ENCODE measurements at places on chromosomes 1 and 21. TPM values are rescaled to one million over a fixed set of nuclear protein-coding genes. Genes with fewer than 3 reads are reported as not detected.

GRCh38 chr21:38337793-38338192 lies 81.0 kb downstream of the KCNJ15 start:
- DNase-seq: no peak

DNA sequence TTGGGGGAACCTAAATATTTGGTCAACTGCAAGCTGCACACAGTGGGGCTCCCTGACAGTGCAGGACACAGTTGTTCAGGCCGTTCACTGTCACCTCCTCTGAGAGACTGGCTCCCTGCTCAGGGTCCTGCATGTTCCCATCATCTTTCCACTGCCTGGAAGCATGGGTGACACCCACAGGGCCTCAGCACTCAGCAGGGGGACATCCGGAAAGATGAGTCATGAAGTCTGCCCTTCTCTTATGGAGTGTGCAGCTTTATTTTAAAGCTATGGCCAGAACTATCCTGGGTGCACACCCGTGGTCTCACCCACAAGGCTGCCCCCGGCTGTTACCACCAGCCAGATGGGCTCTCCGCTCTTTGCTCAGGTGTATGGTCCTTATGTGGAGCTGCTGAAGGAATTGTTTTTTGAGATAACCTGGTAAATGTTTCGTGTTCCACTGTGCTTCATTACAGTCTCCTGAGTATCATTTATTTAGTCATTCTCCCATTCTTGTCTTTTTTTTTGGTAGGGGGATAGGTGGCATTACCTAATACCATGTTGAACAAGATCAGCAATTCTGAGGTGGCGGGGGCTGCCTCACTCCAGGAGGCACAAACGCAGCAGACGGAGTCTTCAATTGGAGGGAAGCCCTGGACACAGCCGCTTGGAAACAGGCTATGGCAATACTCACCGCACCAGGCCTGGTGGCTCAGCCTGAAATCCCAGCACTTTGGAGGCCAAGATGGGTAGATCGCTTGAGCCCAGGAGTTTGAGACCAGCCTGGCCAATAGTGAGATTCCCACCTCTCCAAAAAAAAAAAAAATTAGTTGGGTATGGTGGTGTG lies 14.3 kb downstream of the TRIM11 start:
- no peak for DNase-seq

DNA sequence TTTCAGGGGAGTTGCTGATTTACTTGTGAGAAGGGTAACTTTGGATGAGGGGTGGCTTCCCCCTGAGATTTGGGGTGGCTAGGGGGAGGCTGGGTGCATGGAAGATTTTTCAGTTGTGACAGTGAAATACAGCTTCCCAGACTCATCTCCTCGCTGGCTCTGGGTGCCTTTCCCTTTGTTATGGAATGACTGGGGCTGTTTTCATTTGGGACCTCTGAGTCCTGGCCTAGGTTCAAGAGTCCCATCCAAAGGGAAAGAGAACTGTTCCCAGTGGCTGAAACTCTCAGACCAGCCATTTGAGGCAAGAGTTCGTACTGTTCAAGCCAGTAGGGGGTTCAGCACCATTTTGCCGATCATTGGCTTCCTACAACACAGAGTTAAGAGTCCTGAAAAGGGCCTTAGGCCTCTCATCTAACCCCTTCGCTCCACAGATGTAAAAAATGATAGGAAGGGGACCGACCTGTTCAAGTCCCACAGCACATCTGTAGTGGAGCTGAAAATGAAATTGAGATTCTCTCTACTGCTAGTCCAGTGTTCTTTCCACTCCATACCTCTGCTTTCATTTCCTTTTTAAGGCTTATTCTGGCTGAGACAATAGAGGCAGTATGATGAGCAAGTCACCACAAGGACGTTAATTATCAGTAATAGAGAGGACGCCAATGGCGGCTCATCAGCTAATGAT lies 958 bp downstream of the DDR2 start:
- peak; percentile 13 for DNase-seq

DNA sequence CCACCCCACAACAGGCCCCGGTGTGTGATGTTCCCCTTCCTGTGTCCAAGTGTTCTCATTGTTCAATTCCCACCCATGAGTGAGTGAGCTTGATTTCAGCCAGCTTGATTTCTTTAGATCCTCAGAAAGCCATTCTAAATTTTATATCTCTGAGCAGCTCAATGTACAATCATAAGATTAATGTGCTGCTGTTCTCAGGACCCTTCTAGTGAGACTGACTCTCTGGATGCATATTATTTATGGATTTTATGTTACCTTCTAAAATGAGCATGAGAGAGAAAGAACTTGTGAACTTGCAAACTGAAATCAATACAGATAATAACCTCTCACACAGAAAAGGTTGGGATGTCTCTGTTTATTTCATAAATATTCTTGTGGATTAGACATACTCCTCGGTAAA lies 1133.5 kb upstream of the TMPRSS15 start:
- DNase-seq: no peak

- DNase-seq: peak; percentile 43
Measured at GRCh38 chr1:65691152-65691900, 101.4 kb upstream of the PDE4B start.

DNA sequence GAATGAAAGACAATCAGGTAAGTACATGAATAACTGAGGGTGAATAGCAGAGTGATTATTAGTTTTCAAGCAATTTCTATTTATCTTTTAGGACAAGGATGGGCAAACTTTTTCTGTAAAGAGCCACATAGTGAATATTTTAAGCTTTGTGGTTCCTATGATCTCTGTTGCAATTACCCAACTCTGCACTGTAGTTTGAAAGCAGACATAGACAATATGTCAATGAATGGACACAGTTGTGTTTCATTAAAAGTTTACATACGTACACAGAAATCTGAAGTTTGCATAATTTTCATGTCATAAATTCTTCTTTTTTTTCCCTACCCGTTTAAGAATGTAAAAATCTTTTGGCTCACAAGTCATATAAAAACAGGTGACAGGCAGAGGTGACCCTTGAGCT lies 71.4 kb downstream of the ZNF281 start:
- no peak for DNase-seq

DNA sequence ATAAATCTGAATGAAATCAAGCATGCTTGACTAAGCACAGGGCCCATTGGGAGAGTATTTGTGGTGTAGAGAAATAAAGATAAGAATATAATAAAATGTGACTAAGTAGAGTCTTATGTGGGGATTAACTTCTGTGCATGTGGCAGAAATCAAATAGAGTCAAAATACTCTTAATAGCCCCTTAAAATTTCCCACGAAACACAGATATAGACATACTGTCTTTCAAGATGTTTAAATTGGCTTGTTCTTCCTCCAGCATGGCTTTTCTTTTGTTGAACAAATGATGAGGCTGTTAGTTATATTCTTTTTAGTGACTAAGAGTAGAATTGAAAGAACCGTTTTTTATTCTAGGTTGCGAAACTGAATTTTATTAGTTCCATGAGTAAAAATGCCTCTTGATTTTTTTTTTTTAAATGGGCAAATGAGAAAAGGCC lies 112.3 kb downstream of the RPS6KC1 start:
- DNase-seq: no peak

DNA sequence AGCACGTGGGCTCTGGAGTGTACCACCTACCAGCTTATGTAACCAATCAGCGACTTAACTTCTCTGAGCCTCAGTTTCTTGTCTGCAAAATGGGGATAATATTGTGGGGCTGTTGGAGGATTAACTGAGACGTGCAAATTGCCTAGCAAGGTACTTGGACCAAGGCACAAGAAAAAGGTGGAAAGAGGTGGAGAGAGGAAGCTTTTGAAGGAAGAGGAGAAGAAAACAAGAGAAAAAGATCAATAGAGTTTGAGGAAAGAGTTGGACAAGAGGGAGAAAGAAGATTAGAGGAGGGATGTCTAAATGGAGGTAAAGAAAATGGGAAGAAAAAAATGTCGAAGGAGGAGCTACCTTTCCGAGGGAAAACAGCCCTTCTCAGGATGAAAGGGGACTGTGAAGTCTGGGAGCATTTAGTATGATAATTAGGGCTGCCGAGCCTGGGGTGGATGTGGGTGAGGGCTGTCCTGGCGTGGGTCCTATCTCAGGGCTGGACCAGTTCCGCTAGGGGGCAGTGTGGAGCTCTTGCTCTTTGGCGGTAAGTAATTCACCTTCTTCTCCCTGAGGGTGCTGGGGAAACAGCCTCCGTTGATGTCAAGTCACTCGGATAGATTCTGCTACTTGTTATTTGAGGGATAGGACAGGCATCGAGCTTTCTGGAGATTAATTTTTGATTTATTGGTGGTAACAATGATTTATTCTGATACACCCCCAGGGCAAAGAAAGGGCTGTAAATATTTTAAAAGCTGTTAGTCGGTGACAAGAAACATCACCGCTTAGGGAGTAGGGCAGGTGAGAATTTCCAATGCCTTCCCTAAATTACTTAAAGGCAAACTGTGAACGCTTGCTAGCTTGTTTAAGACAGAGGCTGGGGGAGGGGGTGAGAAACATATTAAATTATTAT lies 79.0 kb upstream of the NFASC start:
- DNase-seq: peak; percentile 64

DNA sequence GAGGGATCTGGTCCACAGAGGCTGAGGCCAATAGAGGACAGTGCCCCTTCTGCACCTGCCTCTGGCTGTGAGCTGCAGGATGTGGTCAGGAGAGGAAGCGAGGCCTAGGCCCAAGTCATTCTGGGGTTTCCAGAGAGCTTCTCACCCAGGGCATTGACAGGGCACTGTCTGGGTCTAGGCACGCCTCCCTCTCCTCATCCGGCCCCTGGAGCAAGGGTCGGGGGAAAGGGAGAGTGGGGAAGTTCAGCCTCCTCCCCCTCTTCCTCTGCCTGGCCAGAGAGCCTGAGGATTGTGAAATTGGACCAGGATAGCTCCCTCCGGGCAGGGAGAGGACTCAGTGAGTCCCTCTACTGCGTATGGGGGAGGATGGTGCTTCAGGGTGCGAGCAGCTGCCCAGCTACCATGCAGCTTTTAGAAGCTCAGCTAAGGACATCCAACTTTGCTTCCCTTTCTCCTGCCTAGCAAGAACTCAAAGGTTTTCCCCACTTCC lies 6.3 kb upstream of the INAVA start:
- no peak for DNase-seq

GRCh38 chr1:35112668-35113067 lies 33.5 kb downstream of the ZMYM1 start:
- DNase-seq: no peak

- DNase-seq: no peak
Measured at GRCh38 chr21:35619184-35619583, 441.1 kb downstream of the SETD4 start.

DNA sequence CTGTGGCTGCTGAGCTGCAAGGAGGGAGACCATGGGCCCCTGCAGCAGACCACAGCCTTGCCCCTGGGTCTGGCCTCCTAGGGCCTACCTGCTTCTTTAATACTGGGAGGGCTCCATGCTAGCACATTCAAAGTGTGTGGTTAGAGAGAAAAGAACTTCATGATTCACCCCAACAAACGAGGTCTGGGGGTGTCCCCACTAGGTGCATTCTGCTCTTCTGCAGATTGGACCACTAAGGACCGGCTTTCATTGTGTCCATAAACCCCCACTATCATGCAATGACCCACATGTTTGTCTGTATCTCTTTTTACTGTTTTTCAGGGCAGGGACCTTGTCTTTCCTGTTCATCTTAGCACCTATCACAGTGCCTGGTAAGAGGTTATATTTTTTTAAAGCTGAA lies 185.4 kb downstream of the OMA1 start:
- DNase-seq: no peak

DNA sequence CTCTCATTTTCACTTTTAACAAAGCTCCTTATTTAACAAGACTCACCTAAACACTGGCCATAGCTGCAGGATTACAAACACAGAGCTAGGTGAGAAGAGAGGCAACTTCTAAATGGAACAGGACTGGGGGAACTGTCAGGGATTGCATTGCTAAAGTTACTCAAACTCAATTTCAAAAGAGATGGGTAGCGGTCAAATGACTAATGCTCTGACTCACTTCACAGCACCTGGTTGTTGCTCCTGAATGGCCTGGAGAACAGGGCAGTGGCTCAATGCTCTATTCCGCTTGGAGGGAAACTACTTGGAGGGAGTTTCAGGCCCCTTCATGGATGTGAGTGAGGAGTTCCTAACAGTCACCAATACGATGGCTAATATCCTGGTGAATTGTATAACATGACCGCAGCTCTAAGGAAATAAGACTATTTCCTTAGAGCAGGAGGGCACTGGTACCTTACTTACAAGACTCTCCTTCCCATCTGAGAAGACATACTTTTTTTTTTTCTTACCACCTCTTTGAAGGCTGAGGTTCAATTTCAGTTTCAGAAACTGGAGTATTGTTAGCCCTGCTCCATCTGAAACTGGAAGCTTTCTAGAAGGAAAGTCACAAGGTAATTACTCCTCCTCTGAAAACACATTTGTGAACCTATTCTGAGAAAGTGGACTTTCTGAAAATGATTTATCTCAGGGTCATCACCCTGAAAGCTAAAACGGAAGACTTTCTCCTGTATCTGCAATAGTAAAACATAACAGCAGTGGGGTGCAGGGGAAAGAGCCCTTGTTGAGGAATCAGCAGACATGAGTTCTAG lies 9.5 kb downstream of the DPT start:
- DNase-seq: no peak

PM20D1 gene
- not detected for total RNA-seq

DNA sequence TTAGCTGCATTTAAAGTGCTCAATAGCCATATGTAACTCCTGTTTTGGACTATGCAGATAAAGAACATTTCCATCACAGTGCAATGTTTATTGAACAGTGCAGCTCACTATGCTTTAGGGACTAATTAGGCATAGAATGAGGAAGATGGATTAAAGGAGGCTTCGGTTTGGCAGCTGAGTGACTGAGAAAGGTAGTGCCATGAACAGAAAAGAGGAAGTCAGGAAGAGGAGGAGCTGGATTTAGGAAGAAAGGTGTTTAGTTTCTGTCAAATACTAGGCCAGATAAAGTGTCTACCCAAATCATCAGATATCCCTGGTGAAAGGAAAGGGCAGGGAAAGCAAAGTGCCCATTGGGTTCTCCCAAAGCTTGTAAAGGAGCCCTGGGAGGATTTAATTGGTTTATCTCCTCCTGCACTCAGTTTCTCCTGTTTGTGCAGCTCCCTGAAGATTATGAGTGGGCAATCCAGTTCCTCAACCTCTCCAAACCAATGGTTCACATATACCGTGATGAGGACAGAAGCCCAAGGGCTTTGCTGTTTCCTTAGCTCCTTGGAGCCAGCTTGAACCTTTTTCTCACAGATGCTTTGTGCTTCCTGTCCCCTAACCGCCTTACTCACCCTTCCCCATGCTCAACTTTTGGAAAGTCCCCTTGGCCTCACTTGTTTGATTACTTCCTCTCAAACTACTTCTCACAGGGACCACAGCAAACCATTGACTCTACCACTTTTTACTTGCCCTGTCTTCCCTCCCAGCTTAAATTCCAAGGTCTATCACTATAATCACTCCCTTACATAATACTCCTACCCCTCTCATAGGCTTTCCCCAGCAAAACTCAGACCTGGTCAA lies 3.5 kb upstream of the RAP1A start:
- no peak for DNase-seq

- no peak for DNase-seq
Measured at GRCh38 chr1:241396747-241397681, 40.0 kb upstream of the RGS7 start.

S100A9 gene
- total RNA-seq: 14.0 TPM

- peak; percentile 51 for DNase-seq
Measured at GRCh38 chr1:156726549-156727226, 1.6 kb upstream of the METTL25B start.

BSND gene
- not detected for total RNA-seq

TENT5C gene
- 0.25 TPM for total RNA-seq

All from G401 (cell line).